Astrocyte (in vitro differentiated cells and primary cell): ENCODE measurements at places on chromosomes 2 and 18. TPM values are rescaled to one million over a fixed set of nuclear protein-coding genes. Genes with fewer than 3 reads are reported as not detected.

DNA sequence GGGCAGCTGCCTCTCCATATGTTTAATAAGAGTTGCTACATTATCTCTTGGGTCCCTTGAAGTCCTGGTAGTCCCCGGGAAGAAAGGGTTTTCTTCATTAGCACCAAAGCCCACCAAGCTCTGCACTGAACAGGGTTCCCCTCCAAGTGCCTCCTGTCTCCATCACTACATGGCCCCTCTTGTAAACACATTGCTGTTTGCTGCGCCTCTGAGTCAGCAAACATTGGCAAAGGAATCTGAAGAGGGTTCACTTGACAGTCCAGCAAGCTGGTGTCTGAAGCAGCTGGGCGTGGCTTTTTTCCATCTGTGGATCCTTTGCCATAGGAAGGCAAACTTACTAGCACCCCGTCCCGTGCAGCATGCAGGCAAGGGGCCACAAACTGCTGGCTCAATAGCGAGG lies 82.8 kb downstream of the TEX51 start:
- H3K4me3 ChIP-seq = no peak overlapping the region
- H3K27me3 ChIP-seq = peaks cover 9% of the 10 kb centered on the region
- H3K36me3 ChIP-seq = no peaks in the 10 kb centered on the region
- H3K4me1 ChIP-seq = no peaks in the 10 kb centered on the region

- DNase-seq = no peak
- H3K4me1 ChIP-seq = peaks cover 24% of the 10 kb centered on the region
- no peaks in the 10 kb centered on the region for H3K36me3 ChIP-seq
- no peaks in the 10 kb centered on the region for H3K27me3 ChIP-seq
- H3K27ac ChIP-seq = no peak overlapping the region
- no peak overlapping the region for H3K4me3 ChIP-seq
These were observed 38.1 kb downstream of the RHOB start for GRCh38 chr2:20484810-20485611.

GRCh38 chr2:176879426-176879995 lies 333.1 kb upstream of the HNRNPA3 start:
- H3K36me3 ChIP-seq = no peaks in the 10 kb centered on the region
- H3K4me3 ChIP-seq = no peak overlapping the region
- no peaks in the 10 kb centered on the region for H3K27me3 ChIP-seq
- H3K27ac ChIP-seq = no peak overlapping the region

GRCh38 chr2:40412456-40412855 lies 39.4 kb downstream of the SLC8A1 start:
- no peak overlapping the region for H3K27ac ChIP-seq
- H3K27me3 ChIP-seq = no peaks in the 10 kb centered on the region
- H3K36me3 ChIP-seq = no peaks in the 10 kb centered on the region
- no peak overlapping the region for H3K4me3 ChIP-seq

DNA sequence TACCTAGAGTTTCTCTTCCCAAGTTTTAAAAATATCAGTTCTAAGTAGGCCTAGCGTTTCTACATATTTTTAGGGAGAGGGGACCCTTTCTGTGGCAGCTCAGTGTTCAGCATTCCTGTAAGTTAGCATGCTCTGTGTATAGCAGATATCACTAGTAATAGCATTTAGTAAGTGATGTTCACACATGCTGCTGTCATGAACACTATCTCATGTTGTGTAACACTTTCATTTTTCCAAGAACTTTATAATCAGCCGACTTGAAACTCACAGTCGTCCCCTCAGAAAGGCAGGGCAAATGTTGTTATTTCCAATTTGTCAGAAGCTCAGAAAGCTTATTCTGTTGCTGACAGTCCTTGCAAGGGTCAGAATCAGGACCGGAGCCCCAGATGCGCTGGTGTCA lies 267.7 kb downstream of the ALPK2 start:
- H3K36me3 ChIP-seq = peaks cover 20% of the 10 kb centered on the region
- DNase-seq = no peak
- H3K27me3 ChIP-seq = no peaks in the 10 kb centered on the region
- peaks cover 66% of the 10 kb centered on the region for H3K4me1 ChIP-seq

GRCh38 chr2:102282678-102283091 lies 28.7 kb upstream of the IL1RL1 start:
- H3K36me3 ChIP-seq = no peaks in the 10 kb centered on the region
- H3K27me3 ChIP-seq = no peaks in the 10 kb centered on the region
- H3K27ac ChIP-seq = no peak overlapping the region
- DNase-seq = peak; percentile 44
- no peak overlapping the region for H3K4me3 ChIP-seq

- H3K27me3 ChIP-seq = no peaks in the 10 kb centered on the region
- no peak for DNase-seq
- H3K4me3 ChIP-seq = no peak overlapping the region
- H3K4me1 ChIP-seq = no peaks in the 10 kb centered on the region
These were observed 164.2 kb downstream of the CDH19 start for GRCh38 chr18:66439670-66440069.

DNA sequence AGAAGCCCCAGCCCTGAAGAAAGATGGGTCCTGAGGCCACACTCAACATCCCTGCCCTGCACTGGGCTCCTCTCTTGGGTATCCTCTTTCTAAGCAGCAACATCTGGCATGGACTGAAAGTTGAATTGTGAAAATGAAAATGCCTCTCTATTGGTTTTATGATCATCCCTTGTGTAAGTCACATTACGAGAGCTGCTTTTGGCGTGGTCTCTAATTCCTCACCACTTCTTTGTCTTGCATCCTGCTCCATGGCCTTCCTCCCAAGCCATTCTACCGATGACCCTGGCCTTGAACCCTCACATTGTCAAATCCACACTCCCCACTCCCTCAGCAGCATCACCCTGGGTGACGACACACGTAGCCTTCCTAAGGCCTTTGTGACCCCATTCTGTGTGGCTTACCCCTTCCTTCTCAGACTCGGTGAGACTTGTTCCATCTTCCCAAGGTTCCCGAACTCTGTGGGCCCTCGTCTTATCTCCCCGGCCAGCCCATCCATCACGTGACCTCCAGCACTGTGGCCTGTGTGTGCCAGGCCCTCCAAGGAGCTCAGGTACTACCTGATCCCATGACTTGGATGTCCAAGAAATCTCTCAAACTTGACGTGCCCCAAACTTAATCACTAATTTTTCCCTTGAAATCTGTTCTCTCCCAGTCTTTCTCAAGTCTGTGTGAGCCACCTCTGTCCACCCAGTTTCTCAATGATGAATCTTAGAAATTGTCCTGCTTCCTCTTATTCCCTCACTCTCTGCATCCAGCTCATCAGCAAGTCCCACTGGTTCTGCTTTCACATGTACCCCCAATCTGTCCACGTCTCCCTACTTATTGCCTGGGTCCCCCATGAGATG lies 194.7 kb upstream of the HS6ST1 start:
- no peak overlapping the region for H3K4me3 ChIP-seq
- no peaks in the 10 kb centered on the region for H3K36me3 ChIP-seq
- no peak overlapping the region for H3K27ac ChIP-seq
- no peaks in the 10 kb centered on the region for H3K4me1 ChIP-seq
- H3K27me3 ChIP-seq = no peaks in the 10 kb centered on the region
- DNase-seq = no peak

DNA sequence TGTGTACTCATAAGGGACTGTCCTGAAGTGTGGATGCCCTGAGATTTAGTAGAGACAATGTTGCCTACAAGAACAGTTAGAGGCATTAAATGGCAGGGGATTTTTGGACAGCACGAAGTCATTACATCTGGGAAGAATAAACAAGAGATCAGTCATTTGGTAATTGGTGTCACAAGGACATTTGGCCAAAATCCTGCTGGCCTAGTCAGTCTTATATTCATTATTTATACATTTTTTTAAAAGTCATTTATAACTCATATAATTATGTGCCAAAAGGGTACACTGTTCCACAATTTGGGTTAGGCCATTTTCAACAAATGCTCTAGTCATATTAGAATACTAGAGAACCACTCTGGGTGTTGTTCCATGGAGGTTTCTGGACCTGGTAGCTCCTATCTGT lies 104.7 kb downstream of the LRATD1 start:
- no peak overlapping the region for H3K4me3 ChIP-seq
- DNase-seq = no peak
- H3K4me1 ChIP-seq = no peaks in the 10 kb centered on the region
- no peaks in the 10 kb centered on the region for H3K36me3 ChIP-seq
- H3K27ac ChIP-seq = no peak overlapping the region

DNA sequence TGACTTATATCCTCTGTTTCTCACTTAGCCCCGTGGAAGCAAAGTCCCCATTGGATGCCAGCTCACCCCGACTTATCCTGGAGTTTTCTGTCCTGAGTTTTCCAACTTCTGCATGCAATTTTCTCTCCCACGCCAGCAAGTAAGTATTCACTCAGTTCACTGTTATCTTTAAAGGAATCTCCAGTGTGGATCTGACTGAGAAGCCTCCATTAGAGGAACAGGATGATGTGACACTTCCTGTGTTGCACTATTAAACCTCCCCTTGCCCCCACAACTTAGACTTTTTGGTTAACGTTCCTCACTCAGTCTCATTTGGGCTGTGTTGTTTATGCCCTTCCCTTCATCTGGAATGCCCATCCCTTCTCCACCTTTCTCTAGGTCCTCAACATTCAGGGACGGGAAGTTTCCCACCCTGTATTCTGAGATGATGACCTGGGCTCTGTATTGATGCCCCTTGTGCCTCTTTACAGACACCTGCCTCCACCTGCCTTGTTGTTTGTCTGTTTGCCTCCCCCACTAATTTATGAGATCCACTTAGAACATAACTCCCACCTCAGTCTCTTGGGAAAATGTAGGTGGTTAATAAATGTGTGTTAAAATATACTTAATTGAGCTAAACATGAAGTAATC lies 536.1 kb upstream of the RAB6C start:
- H3K36me3 ChIP-seq = no peaks in the 10 kb centered on the region
- no peaks in the 10 kb centered on the region for H3K4me1 ChIP-seq
- H3K27ac ChIP-seq = no peak overlapping the region
- no peak for DNase-seq

GRCh38 chr18:23049698-23050373 lies 85.4 kb upstream of the CABLES1 start:
- no peak overlapping the region for H3K27ac ChIP-seq
- H3K4me1 ChIP-seq = no peaks in the 10 kb centered on the region

DNA sequence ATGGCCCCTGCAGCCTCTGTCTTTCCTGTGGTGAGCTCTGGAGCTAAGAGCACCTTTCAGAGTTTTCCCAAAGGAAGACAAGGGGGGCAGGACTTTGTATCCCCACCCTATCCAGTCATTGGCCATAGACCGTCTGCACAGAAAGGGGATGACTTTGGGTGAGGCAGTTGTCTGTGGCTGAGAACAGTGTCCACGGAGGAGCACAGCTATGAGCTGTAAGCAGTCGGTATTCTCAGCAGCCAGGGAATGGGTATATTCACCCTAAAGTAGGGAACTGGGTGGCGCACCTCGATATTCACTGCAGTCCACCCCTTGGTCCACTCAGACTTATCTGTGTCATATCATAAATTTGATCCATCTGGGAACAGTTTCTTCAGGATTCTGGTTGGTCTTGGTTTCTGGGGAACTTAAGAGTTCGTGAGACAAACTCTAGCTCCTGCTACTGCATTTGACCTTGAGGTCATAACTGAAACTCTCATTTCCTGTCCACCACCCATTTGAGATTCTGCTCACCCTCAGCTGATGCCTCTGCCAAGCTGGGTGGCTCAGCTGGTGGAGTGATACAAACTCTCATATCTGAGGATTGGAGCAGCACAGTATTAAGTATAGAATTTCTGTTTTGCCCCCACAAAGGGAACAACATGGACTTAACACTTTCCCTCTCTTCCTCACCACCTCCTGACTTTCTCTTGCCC lies 45.2 kb upstream of the SCG2 start:
- no peaks in the 10 kb centered on the region for H3K4me1 ChIP-seq
- H3K4me3 ChIP-seq = no peak overlapping the region
- no peaks in the 10 kb centered on the region for H3K36me3 ChIP-seq
- H3K27me3 ChIP-seq = no peaks in the 10 kb centered on the region
- no peak for DNase-seq

DNA sequence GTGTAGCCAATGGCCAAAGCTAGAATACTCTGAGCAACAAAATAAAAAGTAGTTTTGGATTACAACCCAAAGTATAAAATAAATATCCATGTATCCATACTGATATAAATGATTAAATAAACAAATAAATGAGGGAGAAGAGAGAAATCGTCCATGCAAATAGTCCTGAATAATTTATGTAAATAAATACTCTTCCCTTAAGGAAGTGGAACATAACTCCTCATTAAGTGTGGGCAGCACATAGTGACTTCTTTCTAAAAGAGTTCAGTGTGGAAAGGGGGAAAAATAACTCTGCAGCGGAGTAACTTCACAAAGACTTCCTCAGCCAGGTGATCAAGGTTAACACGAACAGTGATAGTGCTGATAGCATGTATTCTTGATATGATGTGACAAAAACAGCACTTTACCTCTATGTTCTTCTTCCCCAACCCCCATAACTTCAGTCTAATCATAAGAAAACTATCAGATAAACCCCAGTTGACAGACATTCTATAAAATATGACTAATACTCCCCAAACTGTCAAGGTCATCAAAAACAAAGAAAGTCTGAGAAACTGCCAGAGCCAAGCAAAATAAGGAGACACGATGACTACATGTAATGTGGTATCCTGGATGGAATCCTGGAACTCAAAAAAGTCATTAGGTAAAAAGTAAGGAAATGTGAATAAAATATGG lies 30.7 kb downstream of the METTL8 start:
- DNase-seq = peak; percentile 66
- no peaks in the 10 kb centered on the region for H3K36me3 ChIP-seq
- peaks cover 25% of the 10 kb centered on the region for H3K4me1 ChIP-seq
- peak overlapping the region; percentile 58 for H3K27ac ChIP-seq

Gene PIKFYVE
- total RNA-seq = 29.8 and 32.2 TPM in 2 replicates

Gene FBLN7
- total RNA-seq = not detected in 2 replicates

Gene RAD51AP2
- total RNA-seq = 0.10 TPM in 1 of 2 replicates, not detected in the other

Gene ACTR1B
- 35.6 and 36.2 TPM in 2 replicates for total RNA-seq

Gene SPC25
- total RNA-seq = 0.60 and 1.6 TPM in 2 replicates

Gene POU3F3
- 0.09 TPM in 1 of 2 replicates, not detected in the other for total RNA-seq

Gene WDFY1
- 52.5 and 52.6 TPM in 2 replicates for total RNA-seq

Gene MAP3K19
- not detected in 2 replicates for total RNA-seq

Gene LRATD1
- total RNA-seq = 17.6 and 28.3 TPM in 2 replicates

Gene IMP4
- total RNA-seq = 65.5 and 78.9 TPM in 2 replicates

Gene FZD7
- 61.5 and 65.9 TPM in 2 replicates for total RNA-seq

Gene TWIST2
- total RNA-seq = 2.5 and 3.2 TPM in 2 replicates

Gene GALNT13
- 2.0 and 2.6 TPM in 2 replicates for total RNA-seq
